NCI-H1092 (cell line): ENCODE measurements at places on chromosomes 7 and 10.

DNA sequence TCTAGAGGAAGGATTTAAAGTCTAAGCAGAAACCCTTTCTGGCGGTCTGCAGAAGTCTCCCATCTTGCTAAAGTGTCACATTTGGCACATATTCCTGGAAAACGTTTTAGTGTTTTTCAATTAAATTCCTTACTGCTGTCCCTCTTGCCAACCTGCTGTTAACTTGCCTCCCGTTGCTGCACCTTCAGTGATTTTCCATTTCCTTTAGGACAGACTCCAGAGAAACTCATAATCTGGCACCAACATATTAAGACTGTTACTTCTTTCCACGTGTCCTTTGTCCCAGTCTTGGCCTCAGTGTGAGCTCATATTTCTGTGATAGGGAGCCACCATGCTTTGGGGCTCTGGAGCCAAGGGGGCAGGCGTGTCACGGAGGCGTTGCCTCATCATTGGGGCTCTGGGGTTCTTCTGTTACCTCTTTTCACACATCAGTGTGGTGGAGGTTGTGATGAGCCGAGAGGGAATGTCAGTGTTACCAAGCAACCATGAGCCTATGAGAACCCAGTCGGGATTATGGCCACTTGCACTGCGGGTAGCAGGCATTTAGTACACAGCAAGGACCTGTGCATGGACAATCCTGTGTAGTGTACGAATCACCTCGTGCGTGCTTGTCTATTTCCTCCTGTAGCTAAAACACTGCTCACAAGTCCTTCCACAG is 26.0 kb upstream of the ZNF32 start:
- DNase-seq: no peak

DNA sequence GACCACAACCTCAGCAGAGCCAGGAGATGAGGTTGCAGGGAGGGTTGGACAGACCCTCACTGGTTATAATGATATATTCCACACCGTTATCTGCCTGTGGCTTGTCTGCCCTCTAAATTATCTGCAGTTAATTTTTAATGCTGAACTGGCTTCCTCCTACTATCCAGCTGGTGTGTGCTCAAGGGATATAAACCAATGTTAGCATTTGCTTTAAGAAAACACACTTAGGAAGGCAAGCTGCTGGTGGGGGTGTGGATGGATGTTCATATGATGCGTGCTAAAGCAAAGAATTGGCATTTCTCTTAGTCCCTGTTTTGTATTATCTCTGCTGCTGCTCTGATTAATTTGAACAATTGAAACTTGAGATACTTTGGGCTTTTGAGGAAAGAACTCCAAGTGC is 132.2 kb upstream of the NPVF start:
- peak; percentile 82 for DNase-seq

GRCh38 chr10:73163096-73163495 is 4.7 kb downstream of the ECD start:
- no peak for DNase-seq

DNA sequence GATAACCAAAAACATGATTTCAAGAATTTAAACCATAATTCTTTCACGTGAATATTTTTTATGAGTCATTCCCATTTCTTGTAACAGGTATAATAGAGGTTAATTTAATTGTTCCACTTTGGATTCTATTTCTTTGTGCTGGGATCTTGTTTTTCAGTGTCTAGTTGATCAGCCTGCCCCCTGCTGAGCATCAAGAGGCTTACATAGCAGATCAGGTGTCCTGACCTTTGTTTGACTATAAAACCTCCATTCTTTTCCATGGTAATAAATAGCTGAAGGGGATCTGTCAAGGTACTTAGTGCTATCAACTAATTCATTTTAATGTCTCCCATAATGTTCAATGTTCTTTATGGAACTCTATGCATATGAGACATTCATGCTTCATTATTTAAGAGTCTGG is 4.9 kb downstream of the COL17A1 start:
- peak; percentile 19 for DNase-seq

GRCh38 chr10:133441780-133442179 is 12.0 kb upstream of the SCART1 start:
- no peak for DNase-seq

DNA sequence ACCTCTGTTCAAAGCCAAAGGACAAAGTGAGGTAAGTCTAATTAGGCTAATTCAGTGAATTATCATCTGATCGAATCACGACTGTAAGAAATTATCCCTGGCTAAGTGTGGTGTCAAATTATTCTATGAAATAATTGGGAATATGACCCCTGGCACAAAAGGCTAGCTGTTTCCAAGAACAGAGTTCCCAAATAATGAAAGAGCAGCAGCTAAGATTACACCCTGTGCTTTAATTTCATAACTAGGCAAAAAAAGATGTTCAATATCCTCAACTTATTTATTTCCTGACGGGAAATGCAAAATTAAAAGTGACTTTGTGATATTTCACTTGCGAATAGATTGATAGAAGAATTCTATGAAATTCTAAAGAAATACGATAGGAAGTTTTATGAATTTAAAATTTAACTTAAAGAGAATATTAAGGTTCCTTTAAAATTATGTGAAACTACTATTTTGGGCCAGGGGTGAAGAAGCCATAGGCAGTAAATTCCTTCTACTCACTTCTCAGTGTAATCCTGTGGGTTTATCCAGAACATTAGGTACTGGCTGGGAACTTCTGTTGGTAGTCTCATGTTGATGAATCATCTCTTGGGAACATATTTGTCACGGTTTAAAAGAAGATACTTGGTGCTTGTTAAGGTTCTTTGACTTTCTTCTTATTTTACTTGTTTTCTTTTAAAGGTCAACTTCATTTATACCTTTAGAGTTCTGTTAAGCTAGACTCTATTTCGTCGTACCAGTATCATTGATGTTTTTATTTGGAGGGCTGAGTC is 148.5 kb downstream of the POLR1F start:
- no peak for DNase-seq

- DNase-seq: no peak
These were observed 69.2 kb upstream of the IGFBP3 start for GRCh38 chr7:45990276-45990675.

GRCh38 chr10:94299417-94299816 is 63.3 kb downstream of the NOC3L start:
- no peak for DNase-seq

DNA sequence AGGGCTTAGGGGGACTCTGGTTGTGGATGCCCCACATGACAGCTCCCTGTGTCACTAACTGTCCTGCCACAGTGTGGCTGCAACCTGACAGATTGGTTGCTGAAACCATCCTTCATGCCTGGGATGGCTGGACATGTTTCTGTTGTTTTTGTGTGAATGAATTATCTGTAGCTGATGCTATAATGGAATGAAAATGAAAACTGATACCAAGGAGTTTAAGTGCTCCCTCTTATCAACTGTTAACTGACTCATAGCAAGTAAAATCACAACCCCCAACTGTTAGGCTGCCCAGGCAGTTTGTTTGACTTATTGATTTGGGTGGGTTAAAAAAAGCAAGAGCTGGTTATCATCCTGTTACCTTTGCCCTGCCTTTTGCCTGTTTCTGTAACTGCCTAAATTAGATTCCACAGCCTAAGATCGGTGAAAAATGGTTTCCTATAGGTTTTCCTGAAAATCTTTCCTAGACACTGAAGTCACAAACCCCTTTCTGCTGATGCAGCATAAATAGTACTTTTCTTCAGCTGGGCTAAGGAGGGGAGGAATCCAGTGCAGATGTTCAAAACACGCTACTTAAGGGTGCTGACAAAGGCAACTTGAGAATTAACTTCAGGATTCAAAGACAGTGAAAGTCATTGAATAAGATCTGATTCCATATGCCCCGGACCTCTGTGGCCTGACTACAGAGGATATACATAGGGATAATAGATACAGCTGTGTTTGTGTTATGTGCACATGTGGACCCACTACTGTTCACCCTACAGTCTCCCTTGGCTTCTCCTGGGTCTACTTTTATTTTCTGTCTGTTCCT is 5.7 kb downstream of the FRAT2 start:
- no peak for DNase-seq

DNA sequence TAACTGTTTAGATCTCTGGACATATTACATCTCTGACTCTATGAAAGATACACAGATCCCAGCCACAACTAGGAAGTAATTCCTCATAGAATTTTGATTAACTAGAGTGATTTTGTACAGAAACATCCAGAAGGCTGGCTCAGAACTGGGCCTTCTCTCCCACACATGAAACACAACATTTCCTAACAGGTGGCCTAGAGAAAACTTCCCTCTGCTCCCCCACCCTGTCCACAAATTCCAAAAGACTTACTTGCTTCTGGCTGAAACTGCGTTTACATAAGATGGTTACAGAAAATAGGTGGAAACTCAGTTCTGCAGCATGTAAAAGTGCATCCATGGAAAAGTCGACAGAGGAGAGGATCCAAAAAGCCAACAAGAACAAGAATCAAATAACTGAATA is 132.9 kb downstream of the FZD1 start:
- DNase-seq: no peak

- DNase-seq: no peak
These were observed 21.0 kb downstream of the BLNK start for GRCh38 chr10:96250349-96250748.

DNA sequence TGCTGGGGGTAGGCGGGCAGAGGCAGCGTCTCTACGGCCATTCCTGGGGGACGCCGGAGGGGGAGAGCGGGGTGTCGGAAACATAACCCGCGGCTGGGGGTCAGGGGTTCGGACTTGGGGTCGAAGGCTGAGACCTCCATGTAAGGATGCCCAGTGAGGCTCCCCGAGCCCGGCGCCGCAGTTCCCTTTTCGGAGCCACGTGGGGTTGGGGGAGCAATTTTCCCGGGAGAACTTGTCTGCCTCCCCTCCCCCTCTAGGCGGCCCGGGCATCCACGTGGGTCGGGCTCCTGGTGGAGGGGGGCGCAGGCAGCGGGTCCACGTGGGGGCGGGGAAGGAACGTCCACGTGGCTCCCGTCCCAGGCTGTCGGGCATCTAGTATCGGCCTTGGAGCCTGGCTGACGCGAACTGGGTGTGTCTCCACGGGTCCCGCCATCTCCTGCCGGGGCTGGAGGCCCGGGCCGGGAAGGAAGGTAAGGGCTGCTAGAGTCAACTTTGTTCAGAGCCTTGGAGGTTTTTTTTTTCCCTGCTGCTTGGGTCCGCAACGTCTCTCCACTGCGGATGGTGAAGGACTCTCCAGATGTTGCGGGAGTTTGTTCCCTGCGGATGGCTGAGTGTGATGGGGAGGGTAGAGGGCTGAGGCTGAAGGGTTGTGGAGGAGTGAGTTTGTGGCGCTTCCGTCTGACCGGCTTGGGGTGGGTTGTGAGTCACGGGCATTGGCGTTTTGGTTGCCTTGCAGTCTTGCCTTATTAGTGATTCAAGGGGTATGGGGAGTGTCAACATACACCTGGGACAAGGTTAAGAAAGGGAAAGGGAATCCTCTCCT is 744 bp downstream of the PPRC1 start:
- peak; percentile 35 for DNase-seq

GRCh38 chr7:8991159-8991558 is 557.8 kb downstream of the NXPH1 start:
- no peak for DNase-seq
